ENCODE measurements at places on chromosomes 7 and 10. TPM values are rescaled to one million over a fixed set of nuclear protein-coding genes. Genes with fewer than 3 reads are reported as not detected.

Gene C10orf67
- 0.45 TPM for total RNA-seq

- H3K4me3 ChIP-seq = no peak overlapping the region
- H3K27ac ChIP-seq = no peak overlapping the region
- peaks cover 22% of the 10 kb centered on the region for H3K4me1 ChIP-seq
- no peaks in the 10 kb centered on the region for H3K36me3 ChIP-seq
These were observed 167.8 kb downstream of the CCDC71L start for GRCh38 chr7:106493041-106493731.

Gene RRP12
- 52.6 TPM for total RNA-seq

Gene MSMB
- total RNA-seq = 7.4 TPM

Gene AKR1C4
- 0.40 TPM for total RNA-seq

- peaks cover 4% of the 10 kb centered on the region for H3K27me3 ChIP-seq
- no peak overlapping the region for H3K4me3 ChIP-seq
- H3K27ac ChIP-seq = no peak overlapping the region
These were observed 268.7 kb downstream of the CELF2 start for GRCh38 chr10:11286261-11286852.

DNA sequence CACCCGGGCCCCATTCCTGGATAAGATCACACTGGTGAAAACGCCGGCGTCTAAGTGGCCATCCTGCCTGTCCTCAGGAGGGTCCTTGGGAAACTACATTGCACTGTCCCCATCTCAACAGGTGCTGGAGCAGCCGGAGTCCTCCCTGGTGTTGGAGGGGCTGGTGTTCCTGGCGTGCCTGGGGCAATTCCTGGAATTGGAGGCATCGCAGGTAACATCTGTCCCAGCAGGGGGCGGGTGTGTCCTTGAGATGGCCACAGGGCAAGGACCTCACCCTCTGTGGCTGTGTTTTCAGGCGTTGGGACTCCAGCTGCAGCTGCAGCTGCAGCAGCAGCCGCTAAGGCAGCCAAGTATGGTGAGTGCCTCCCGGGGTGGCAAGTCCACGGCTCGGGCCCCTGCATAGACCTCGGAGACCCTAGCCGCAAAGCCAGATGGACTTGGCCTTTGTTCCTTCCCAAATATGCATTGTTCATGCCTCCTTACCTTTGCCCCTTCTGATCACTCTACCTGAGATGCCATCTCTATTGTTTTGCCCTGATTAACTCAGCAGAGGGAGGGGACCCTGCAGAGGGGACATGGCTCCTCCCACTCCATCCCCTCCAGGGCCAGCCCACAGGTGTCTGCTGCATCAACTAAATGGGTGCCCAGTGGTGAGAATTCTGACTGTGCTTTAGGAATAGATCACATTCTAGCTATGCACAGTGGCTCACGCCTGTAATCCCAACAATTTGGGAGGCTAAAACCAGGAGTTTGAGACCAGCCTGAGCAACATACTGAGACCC lies 23.8 kb downstream of the ELN start:
- peak; percentile 69 for DNase-seq
- no peak overlapping the region for H3K4me3 ChIP-seq
- no peaks in the 10 kb centered on the region for H3K4me1 ChIP-seq

Gene ANKRD61
- 0.47 TPM for total RNA-seq

- H3K36me3 ChIP-seq = no peaks in the 10 kb centered on the region
- peaks cover 50% of the 10 kb centered on the region for H3K27me3 ChIP-seq
- peak; percentile 87 for DNase-seq
- no peak overlapping the region for H3K4me3 ChIP-seq
These were observed 82.4 kb downstream of the ADCYAP1R1 start for GRCh38 chr7:31134246-31135188.

GRCh38 chr7:138975343-138976104 lies 5.7 kb downstream of the KIAA1549 start:
- no peak overlapping the region for H3K27ac ChIP-seq
- DNase-seq = no peak
- no peak overlapping the region for H3K4me3 ChIP-seq
- peaks cover 6% of the 10 kb centered on the region for H3K36me3 ChIP-seq
- peaks cover 22% of the 10 kb centered on the region for H3K4me1 ChIP-seq

Gene TRIM74
- not detected for total RNA-seq

DNA sequence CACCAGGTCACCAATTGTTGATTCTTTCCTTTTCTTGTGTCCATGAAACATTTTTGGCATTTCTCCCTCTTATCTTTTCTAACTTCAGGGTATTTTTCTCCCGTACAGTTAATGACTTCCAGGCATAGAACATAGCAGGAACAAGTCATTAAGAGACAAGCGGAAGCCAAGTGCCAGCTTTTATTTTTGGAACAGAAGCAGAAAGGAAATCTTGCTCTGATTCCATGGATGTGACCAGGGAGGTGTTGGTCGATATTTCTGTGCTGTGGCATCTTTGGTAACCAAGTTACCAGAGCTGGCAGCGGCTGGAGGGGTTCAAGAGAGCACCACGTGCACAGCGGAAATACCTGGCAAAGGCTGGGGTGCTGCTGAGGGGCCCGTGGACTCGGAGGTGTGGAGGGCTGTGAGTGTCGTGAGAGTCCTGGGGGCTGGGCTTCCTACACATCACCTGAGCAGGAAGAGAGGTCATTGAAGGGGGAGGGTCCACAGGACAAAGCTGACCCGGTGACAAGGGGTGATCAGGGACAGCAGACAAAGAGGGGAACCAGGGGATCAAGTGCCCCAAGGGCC lies 1.8 kb downstream of the LLCFC1 start:
- no peak overlapping the region for H3K27ac ChIP-seq
- peaks cover 91% of the 10 kb centered on the region for H3K27me3 ChIP-seq
- H3K4me1 ChIP-seq = no peaks in the 10 kb centered on the region
- H3K36me3 ChIP-seq = peaks cover 4% of the 10 kb centered on the region

- DNase-seq = no peak
- no peak overlapping the region for H3K4me3 ChIP-seq
- no peak overlapping the region for H3K27ac ChIP-seq
- peaks cover 20% of the 10 kb centered on the region for H3K27me3 ChIP-seq
- H3K4me1 ChIP-seq = no peaks in the 10 kb centered on the region
These were observed 263.0 kb downstream of the TCF7L2 start for GRCh38 chr10:113213035-113213434.

GRCh38 chr10:122466951-122467381 lies 5.6 kb downstream of the HTRA1 start:
- H3K27me3 ChIP-seq = peaks cover 87% of the 10 kb centered on the region
- no peak overlapping the region for H3K27ac ChIP-seq
- DNase-seq = no peak
- no peak overlapping the region for H3K4me3 ChIP-seq
- no peaks in the 10 kb centered on the region for H3K36me3 ChIP-seq
- H3K4me1 ChIP-seq = no peaks in the 10 kb centered on the region

Gene SLC13A4
- total RNA-seq = not detected

Gene HABP2
- total RNA-seq = 1.0 TPM

GRCh38 chr7:16264036-16264819 lies 157.1 kb downstream of the CRPPA start:
- no peak for DNase-seq
- H3K27ac ChIP-seq = no peak overlapping the region
- no peaks in the 10 kb centered on the region for H3K36me3 ChIP-seq
- no peaks in the 10 kb centered on the region for H3K4me1 ChIP-seq

DNA sequence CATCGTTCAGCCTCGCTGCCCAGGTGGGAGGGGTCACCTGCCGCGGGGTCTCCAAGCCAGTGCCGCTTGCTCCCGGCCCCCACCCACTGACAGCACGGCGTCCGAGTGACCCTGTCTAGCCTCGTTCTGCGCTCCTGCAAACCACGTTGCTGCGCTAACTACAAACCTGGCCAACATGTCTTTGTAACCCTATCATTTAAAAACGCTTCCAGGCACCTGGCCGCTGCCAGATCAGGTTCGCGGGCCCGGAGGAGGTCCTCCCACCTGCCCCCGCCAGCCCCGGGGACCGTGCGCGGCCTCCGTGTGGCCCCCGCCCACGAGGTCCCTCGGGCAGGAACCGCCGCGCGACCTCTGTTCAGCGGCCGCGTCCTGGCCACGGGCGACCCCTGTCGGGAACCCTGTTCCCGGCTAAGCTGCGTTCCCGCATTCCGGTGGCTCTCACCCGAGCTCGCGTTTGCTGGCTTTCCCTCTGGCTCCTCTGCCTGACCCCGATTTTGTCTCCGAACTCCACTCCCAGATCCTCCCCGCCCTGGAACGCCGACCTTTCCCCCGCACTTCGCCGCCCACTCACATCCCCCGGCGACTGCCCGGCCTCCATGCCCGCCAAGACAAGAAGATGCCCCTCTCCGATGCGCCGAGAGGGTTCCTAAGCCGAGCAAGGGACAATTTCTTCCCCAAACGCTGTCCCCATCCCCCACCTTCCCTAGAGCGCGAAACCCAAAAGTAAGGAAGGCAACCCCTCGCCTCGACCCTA lies 2.4 kb downstream of the SFMBT2 start:
- H3K4me1 ChIP-seq = peaks cover 17% of the 10 kb centered on the region
- peak; percentile 54 for DNase-seq
- peak overlapping the region; percentile 75 for H3K4me3 ChIP-seq
- H3K27ac ChIP-seq = no peak overlapping the region
- H3K27me3 ChIP-seq = peaks cover 62% of the 10 kb centered on the region
- peaks cover 22% of the 10 kb centered on the region for H3K36me3 ChIP-seq

DNA sequence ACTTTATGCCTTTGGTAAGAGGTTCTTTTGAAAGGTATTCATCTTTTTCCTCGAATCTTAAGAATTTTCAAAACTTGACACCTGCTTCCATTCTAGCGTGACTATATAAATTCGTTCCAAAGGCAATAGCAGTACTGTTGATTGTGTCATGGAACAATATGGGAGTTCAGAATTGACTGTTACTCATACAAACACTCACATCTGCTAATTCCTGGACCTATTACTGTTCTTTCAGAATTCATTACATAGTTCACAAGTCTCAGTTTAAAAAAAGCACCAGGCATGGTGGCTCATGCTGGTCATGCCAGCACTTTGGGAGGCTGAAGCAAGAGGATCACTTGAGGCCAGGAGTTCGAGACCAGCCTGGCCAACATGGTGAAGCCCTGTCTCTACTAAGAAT lies 80.9 kb downstream of the CACNB2 start:
- no peak for DNase-seq
- no peaks in the 10 kb centered on the region for H3K4me1 ChIP-seq
- H3K27ac ChIP-seq = no peak overlapping the region
- no peaks in the 10 kb centered on the region for H3K36me3 ChIP-seq
- H3K4me3 ChIP-seq = no peak overlapping the region
- peaks cover 13% of the 10 kb centered on the region for H3K27me3 ChIP-seq

DNA sequence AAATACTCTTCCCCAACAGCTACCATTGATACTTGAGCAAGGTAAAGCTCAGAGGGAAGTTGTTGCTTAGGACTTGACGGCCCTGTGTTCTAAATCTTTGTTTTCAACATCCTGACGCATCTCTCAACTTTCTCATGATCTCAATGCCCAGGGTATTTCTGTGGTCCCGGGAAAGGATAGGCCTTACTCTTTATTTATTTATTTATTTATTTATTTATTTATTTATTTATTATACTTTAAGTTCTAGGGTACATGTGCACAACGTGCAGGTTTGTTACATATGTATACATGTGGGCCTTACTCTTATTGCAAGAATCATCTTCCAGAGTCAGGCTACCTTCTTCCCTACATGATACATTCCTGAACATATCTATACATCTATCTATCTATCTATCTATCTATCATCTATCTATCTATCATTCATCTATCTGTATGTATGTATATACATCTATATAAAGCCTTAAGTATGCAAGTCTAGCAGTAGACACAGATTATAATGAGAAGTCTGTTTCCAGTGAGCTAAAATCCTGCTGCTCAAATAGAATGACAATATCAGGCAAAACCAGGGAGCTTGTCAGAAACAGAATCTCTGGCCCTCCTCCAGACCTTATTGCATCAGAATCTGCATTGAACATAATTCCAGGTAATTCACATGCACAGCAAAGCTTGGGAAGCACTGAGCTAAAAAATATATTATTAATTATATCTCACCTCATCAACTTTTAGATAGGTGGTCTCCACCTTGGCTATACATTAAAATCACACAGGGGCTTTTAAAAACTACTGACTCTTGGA lies 12.2 kb upstream of the CPA5 start:
- no peaks in the 10 kb centered on the region for H3K27me3 ChIP-seq
- no peaks in the 10 kb centered on the region for H3K4me1 ChIP-seq
- DNase-seq = no peak
- no peak overlapping the region for H3K4me3 ChIP-seq
- H3K27ac ChIP-seq = no peak overlapping the region

Gene VENTX
- not detected for total RNA-seq

Gene TMUB1
- total RNA-seq = 51.2 TPM

- no peaks in the 10 kb centered on the region for H3K4me1 ChIP-seq
- peak; percentile 12 for DNase-seq
These were observed 57.1 kb downstream of the PLPP4 start for GRCh38 chr10:120514035-120514620.

DNA sequence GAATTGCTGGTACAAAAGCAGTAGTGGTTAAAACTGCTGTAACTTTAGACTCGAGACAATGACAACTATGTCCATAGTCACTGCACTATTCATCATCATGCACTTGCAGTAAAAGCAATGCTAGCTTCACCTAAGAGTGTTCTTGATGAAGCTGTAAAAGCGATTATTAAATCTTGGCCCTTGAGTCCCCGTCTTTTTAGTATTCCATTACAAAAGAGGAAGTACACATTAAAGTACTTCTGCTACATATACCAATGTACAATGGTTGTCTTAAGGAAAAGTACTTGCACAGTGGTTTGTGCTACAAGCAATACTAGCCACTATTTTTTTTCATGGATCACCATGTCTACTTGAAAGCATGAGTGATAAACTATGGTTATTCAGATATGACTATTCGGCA lies 78.3 kb downstream of the ATAD1 start:
- H3K36me3 ChIP-seq = peaks cover 6% of the 10 kb centered on the region
- H3K27me3 ChIP-seq = no peaks in the 10 kb centered on the region
- peaks cover 6% of the 10 kb centered on the region for H3K4me1 ChIP-seq
- H3K27ac ChIP-seq = no peak overlapping the region
- DNase-seq = no peak

Gene TWIST1
- total RNA-seq = 2.4 TPM

Gene ATRNL1
- 4.0 TPM for total RNA-seq

GRCh38 chr7:27108390-27109127 lies 6.1 kb upstream of the HOXA2 start:
- DNase-seq = no peak
- H3K27me3 ChIP-seq = peaks cover 13% of the 10 kb centered on the region
- H3K27ac ChIP-seq = no peak overlapping the region
- peaks cover 35% of the 10 kb centered on the region for H3K4me1 ChIP-seq
- H3K4me3 ChIP-seq = no peak overlapping the region

DNA sequence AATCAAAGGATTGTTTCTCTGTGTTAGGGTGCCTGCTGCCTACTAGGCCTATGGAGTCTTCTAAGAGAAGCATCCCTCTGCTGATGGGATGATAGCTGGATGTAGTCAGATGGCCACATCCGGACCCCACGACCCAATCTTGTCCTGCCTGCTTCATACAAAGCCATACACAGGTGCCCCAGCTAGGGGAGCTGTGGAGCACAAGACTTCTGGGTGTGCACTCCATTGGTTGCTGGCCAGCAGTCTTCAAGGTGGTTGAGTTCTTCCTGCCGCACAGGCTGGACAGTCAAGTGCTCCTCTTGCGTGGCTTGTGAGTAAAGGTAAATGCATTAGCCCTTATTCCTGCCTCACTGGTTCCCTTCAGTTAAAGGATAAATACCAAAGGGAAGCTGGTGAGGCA lies 120.2 kb downstream of the TEX36 start:
- no peak for DNase-seq
- no peak overlapping the region for H3K4me3 ChIP-seq
- H3K4me1 ChIP-seq = no peaks in the 10 kb centered on the region
- H3K36me3 ChIP-seq = no peaks in the 10 kb centered on the region
- no peak overlapping the region for H3K27ac ChIP-seq

GRCh38 chr10:106746868-106747267 lies 417.6 kb downstream of the SORCS1 start:
- H3K27ac ChIP-seq = no peak overlapping the region
- DNase-seq = no peak
- no peak overlapping the region for H3K4me3 ChIP-seq

GRCh38 chr7:79410345-79410744 lies 43.1 kb downstream of the MAGI2 start:
- DNase-seq = no peak
- H3K27ac ChIP-seq = no peak overlapping the region
- no peak overlapping the region for H3K4me3 ChIP-seq
- no peaks in the 10 kb centered on the region for H3K27me3 ChIP-seq
- no peaks in the 10 kb centered on the region for H3K36me3 ChIP-seq

Data from Calu3 (cell line).